Stimulated activated CD8-positive, alpha-beta memory T cell treated with anti-CD3 and anti-CD28 coated beads, Interleukin-15, amount 100 ng/mL, for 24 hours (primary cell): ENCODE measurements at places on chromosomes 11 and 22.

- no peak for DNase-seq
Measured at GRCh38 chr11:77208535-77208934, 80.5 kb downstream of the MYO7A start.

DNA sequence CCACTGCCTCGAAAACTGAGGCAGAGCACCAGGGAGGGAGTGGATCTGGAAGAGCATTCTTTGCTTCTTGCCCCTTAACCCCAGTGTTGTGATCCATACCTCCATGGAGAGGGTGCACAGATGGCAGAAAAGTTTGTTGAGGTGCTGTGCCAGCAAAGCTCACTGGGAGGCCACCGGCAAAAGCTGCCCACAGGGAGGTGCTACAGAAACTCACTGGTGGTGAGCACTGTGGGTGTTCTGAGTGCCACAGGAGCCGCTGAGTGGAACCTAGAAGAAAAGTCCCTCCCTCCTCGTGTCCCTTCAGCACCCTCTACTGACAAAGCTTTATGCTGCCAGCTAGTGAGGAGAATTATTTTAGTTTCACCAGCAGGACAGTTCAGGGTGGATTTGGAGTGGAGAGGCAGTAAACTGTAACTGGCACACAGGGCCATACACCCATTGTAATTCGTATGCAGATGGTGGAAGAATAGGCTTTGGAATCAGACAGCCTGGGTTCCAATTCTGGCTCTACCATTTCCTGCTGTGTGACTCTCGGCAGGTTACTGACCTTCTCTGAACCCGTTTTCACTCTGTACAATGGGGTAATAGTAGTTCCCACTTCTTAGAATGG is 84.6 kb downstream of the SWAP70 start:
- DNase-seq, result no peak

- DNase-seq, result no peak
Measured at GRCh38 chr11:5345831-5346230, 2.5 kb upstream of the OR51B5 start.

DNA sequence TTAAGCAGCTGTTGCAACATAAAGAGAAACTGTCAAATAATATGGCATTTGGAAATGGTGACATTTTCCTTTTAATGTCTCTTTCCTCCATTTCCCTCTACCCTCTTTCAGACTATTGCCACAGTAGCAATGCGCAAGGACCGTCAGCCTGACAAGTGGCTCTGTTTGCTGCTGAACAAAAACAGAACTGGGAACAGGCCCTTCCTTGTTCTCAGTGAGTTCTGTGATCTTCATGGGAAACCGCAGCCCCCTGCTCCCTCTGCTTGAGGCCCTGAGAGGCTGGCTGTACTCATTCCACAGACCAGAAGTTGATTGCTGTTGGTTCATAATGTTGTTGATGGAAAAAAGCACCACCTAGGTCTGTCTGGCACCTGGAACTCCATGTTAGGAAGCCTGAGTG is 559.7 kb downstream of the OPCML start:
- DNase-seq, result no peak

- DNase-seq, result no peak
Measured at GRCh38 chr11:134939905-134940304, 527.9 kb upstream of the B3GAT1 start.

GRCh38 chr11:34639545-34639944 is 18.7 kb downstream of the EHF start:
- DNase-seq, result no peak

GRCh38 chr22:19359554-19360299 is 68.2 kb upstream of the CLTCL1 start:
- no peak for DNase-seq
